ENCODE measurements at places on chromosomes 6 and 20.

- DNase-seq, result no peak
Measured at GRCh38 chr6:37867756-37868446, 48.4 kb downstream of the ZFAND3 start.

DNA sequence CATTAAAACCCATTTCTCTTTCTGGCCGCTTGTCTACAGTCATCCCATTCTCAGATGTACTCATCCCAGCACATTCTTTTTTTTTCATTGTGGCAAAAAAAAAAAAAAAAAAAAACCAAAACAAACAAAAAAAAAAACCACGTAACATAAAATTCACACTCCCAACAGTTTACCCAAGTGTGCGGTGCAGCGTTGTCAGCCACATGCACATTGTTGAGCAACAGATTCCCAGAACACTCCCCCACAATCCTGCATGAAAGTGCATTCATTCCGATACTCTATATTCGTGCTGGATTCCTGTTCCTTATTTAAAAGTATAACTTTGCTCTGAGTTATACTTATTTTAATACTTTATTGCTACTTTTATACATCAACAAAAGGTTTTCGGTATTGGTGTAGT lies 96.0 kb downstream of the SASH1 start:
- DNase-seq, result no peak

DNA sequence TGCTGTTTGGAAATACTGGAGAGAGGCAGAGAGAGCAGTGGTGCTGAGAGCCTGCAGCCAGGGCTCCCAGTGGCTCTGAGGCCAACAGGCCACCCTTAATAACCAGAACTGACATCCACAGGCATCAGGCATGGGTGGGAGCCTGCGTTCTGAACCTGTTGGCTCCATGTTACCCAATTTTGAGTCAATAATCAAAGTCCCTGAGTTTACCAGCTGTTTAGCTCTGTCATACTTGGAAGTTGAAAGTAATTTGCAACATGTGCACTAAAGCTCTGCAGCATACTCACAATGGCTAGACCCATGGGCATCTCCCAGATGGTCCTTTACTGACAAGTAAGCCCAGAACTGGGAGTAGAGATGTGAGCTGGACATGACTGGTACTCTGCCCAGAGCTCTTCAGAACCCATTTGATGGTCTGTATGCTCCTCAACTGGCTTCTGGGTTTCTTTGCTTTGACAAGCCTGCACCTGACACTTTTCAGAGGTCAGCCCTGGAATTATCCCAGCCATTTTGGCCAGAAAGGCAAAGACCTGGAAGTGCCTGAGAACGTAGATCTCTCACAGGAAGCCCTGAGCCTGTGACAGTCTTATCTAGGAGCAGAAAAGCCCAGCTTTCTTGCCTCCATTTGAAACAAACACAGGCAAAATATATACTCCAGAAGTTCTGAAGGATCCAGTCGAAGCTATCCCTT lies 122.4 kb upstream of the CITED2 start:
- no peak for DNase-seq

GRCh38 chr6:38567436-38567835 lies 72.3 kb downstream of the BTBD9 start:
- peak; percentile 3 for DNase-seq

DNA sequence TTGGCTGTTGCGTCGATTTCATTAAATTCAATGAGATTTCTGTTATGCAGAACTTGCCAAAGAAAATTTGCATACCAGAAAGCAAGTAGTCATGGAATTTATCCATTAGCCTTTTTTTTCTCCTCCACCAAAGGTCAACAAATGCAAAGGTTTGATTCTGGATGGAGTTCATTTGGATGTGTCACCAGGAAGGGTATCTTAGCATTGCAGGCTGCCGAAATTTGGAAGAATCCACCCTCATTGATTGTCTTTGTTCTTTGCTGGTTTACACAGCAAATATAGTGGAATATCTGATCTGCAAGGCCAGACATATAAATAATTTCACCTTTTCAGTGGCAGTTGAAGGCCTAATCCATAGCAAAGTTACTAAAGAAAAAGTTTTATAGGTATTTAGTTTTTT lies 229.4 kb upstream of the SLC35B3 start:
- no peak for DNase-seq

DNA sequence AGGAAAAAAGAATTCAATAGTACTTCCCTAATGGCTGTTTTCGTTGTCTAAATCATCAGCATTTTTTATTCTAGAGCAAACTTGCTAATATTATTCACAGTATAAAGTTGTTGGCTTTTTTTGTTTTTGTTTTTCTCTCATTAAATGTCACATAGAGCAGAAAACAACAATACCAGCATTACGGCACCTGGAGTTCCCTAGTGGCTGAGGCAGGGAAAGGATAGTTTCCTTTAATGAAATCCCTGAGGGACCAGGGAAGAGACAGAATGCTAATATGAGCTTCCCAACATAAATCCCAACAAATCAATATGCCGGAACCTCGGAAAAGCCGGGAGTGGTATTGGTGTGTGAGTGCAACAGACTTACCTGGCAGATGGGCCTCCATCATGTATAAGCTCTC lies 235.2 kb upstream of the ASCC3 start:
- no peak for DNase-seq

Data from NCI-H1930 (cell line).